Hematopoietic multipotent progenitor cell treated with erythropoietin and hydrocortisone succinate and interleukin-3 and kit ligand, for 15 days (in vitro differentiated cells): ENCODE measurements at places on chromosomes 2 and 18.

DNA sequence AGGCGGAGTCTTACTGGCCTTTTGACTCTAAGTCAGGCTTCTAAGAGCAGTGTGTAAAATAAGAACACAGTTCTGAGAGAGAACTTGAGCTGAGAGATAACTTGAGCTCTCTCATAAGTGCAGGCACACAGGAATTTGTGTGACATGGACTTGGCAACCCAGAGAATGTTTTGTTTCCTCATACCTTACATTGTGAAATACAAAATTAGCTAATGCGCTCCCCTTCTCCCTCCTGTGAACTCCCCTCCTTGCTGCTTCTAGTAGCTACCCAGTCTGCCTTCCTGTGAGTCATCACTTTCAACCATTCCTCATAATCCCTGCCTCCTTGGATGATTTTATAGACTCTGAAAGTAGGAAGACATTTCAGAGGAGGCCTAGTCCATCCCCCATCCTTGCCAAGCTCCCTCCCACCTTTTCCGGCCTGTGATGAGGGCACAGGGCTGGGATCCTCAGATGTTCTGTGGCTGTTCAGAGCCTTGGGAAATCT lies 22.6 kb downstream of the FER1L5 start:
- DNase-seq, result no peak

DNA sequence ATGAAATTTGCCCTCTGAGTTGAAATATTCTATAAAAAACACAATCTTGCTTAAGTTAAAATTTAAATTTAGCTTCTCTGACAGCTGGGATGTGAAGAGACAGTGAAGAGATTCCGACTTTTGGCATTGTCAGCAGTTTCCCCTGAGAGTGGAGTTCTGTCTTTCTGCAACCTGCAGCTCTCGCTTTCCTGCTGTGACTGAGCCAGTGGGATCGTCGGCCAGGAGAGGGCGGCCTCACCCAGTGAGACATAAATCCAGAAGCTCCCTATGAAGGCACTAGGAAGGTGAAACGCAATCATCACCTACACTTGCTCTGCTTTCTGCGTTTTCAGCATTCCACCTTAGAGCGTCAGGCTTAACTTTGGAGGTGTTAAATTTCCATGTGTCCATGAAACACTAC lies 75.4 kb upstream of the HNMT start:
- DNase-seq, result no peak

GRCh38 chr2:1039549-1039948 lies 88.9 kb downstream of the SNTG2 start:
- no peak for DNase-seq

GRCh38 chr18:49666045-49666775 lies 104.4 kb downstream of the LIPG start:
- DNase-seq, result no peak
